Keratinocyte (primary cell): ENCODE measurements at places on chromosomes 7 and 10.

GRCh38 chr7:157293413-157293788 lies 43.4 kb upstream of the DNAJB6 start:
- peak; percentile 74 for DNase-seq

- DNase-seq = no peak
Measured at GRCh38 chr7:150784954-150785353, 15.2 kb downstream of the TMEM176B start.

GRCh38 chr7:77529279-77529678 lies 7.8 kb upstream of the PTPN12 start:
- DNase-seq = no peak

GRCh38 chr7:130423501-130424037 lies 17.2 kb downstream of the CEP41 start:
- DNase-seq = no peak

GRCh38 chr10:100100651-100101184 lies 19.0 kb upstream of the CPN1 start:
- DNase-seq = no peak

- peak; percentile 74 for DNase-seq
Measured at GRCh38 chr7:110922906-110923305, 168.0 kb upstream of the LRRN3 start.

GRCh38 chr10:120017733-120018417 lies 125.3 kb downstream of the SEC23IP start:
- DNase-seq = no peak

DNA sequence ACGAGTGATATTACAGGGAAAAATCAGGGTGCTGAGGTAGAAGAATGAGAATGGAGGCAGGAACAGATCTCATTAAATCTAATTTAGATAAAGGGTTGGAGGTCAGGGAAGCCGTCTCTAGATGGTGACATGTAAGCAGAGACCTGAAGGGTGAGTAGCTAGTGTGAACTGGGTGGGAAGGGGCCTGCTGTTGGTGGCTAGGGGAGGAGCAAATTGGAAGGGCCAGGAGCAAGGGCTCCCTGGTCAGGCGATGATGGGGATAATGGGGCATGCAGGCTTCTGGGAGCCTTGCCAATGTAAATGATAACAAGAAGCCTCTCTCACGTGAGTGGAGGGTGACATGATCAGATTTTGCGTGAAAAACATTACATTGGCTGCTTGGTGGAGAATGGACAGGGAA lies 76.3 kb downstream of the WDFY4 start:
- no peak for DNase-seq

- no peak for DNase-seq
Measured at GRCh38 chr10:45071043-45071813, 70.5 kb downstream of the ZNF22 start.

- DNase-seq = no peak
Measured at GRCh38 chr7:5296015-5296610, 13.4 kb downstream of the SLC29A4 start.

- DNase-seq = no peak
Measured at GRCh38 chr7:47405921-47406800, 175.8 kb downstream of the TNS3 start.

- no peak for DNase-seq
Measured at GRCh38 chr7:159004411-159004810, 140.3 kb downstream of the VIPR2 start.

DNA sequence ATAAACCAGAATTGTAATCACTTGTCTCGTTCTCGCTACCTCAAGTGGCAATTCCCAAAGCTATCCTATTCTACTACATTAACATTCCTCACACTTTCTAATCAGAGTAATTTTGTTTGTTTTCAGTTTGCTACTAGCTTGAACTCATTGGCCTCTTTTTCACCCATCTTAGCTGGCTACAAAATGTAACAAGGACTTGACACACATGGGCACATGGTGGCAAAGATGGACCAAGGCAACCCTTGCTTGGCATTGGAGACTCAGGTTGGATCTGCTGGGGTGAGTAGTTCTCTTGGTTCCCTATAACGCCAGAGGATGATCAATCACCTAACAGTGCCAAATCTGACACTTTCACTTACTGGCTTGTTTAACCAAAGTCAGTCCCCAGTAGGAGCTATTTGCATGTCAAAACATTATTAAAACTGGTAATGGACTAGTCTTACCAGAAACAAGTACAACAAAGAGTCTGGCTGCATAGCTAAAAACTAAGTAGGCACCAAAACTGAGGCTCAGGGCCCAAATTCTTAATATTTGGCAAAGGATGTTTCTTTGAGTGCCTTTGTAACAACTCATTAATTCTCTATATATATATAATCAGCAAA lies 1.9 kb downstream of the USP6NL start:
- no peak for DNase-seq

- DNase-seq = no peak
Measured at GRCh38 chr10:78863140-78863905, 205.4 kb upstream of the ZMIZ1 start.

DNA sequence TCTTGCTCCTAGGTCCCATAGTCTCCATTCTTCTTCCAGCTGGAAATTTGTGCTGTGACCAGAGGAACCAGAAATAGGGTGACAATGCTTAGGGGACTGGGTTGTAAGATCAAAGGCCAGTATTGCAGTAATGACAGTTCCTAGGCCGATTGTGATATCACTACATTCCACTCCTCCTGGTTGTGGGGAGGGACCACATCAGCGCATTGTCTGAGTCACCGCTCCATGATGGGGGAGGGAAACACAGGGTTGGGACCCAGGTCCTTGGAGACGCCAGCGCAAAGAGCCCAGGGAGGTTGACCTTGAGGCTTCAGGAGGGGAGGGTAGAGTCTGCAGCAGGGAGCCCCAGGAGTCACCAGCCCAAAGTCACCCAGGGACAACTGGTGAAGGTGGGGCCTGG lies 20.8 kb upstream of the GGCT start:
- DNase-seq = no peak

- no peak for DNase-seq
Measured at GRCh38 chr10:119412244-119413092, 130.1 kb downstream of the RGS10 start.

DNA sequence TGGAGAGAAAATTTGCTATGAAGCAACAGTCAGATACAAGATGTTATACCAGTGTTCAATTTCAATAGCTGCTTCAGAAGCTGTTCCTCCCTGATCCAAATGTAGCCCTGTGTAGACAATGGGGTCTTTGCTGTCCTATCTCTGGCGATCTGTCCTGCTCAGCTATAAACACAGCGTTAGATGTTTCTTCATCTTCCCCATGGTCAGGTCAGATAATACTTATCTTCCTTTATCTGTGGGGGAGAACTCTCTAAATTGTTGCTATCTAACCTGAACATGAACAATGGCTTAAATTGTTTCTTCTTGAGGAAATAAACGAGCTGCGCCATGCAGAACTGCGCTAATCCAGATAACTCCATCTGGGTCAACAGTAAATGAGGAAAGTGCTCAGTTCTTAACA lies 15.6 kb upstream of the KIAA1217 start:
- DNase-seq = no peak

GRCh38 chr7:26653430-26654399 lies 210.7 kb downstream of the SKAP2 start:
- no peak for DNase-seq

GRCh38 chr7:143369678-143370651 lies 7.5 kb upstream of the FAM131B start:
- no peak for DNase-seq

- no peak for DNase-seq
Measured at GRCh38 chr7:94059746-94060145, 55.6 kb upstream of the BET1 start.

DNA sequence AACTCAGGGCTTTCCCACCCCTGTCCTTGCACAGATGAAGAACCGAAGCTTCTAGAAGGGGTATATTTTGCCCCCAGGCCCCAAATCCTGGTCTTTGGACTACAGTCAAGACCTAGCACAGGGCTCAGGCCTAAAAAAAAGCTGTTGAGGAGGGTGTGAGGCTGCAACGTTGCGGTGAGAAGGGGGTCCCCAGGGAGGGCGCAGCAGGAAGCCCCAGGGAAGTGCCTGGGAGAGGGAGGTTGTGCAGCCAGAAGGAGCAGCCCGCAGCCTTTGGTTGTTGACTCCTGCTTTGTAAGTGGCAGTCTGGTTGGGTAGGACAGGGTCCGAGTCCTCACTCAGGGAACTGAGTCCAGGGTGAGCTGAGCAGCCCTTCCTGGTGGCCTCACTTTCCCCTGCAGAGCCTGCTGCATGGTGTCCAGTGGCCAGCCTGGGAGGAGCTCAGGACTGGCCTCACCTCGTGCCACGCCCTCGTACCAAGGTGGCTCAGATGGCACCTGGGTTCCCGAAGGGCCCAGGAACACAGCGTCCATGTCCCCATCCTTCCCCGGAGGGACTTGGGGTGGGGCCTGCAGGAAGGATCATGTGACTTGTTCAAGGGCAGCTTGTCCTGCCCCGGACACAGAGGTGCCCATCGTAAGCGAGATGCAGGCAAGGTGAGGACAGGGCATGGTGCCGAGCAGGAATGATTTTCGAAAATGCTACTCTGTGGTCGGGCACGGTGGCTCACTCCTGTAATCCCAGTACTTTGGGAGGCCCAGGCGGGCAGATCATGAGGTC lies 166.4 kb upstream of the TNRC18 start:
- no peak for DNase-seq

GRCh38 chr7:112009081-112009480 lies 197.1 kb downstream of the DOCK4 start:
- no peak for DNase-seq

DNA sequence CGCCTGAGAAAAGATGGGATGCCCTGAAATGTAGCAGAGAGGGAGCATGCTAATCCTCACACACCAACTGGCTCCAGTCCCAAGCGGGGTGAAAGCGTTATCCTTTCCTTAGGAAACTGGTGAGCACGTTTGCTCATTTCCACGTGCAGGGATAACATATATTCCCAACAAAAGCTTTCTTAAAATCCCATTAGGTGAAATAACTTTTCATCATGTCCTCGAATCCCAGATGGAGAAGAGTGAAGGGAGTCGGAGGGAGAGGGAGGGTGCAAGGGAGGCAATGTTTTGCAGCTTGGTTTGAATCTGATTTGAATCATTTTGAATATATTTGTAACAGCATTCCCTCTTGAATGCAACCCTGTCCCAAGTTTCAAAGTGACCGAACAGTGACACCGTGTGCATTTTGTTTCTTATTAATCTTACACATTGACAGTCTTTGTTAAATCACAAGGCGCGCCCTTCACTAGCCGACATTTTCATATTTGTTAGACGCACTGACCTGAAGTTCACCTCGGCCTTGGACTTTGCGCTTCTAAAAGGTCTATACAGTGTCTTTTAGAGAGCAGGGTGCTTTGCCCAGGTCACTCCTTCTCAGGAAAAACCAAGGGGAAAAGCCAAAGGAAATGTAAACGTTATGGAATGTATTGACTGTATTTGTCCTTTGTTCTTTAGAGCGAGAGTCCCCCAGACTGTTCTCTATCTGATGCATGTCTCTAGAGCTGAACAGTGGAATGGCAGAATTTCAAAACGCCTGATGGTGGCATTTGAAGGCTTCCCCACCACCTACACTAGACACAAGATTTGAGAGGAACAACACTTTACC lies 3.1 kb upstream of the HOXA4 start:
- DNase-seq = no peak

DNA sequence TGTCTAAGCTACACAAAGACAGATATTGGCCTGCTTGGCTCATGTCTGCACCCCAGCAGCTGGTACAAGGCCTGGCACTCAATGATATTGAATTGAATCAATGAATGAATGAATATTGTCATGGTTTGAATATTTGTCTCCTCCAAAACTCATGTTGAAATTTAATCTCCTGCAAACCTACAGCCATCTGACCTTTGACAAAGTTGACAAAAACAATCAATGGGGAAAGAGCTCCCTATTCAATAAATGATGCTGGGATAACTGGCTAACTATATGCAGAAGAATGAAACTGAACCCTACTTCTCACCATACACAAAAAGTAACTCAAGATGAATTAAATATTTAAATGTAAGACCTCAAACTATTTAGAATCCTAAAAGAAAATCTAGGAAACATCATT lies 144.7 kb downstream of the CYP26A1 start:
- DNase-seq = no peak

GRCh38 chr10:100790761-100791208 lies 45.4 kb downstream of the PAX2 start:
- no peak for DNase-seq

GRCh38 chr10:98172073-98172472 lies 37.6 kb downstream of the R3HCC1L start:
- no peak for DNase-seq

DNA sequence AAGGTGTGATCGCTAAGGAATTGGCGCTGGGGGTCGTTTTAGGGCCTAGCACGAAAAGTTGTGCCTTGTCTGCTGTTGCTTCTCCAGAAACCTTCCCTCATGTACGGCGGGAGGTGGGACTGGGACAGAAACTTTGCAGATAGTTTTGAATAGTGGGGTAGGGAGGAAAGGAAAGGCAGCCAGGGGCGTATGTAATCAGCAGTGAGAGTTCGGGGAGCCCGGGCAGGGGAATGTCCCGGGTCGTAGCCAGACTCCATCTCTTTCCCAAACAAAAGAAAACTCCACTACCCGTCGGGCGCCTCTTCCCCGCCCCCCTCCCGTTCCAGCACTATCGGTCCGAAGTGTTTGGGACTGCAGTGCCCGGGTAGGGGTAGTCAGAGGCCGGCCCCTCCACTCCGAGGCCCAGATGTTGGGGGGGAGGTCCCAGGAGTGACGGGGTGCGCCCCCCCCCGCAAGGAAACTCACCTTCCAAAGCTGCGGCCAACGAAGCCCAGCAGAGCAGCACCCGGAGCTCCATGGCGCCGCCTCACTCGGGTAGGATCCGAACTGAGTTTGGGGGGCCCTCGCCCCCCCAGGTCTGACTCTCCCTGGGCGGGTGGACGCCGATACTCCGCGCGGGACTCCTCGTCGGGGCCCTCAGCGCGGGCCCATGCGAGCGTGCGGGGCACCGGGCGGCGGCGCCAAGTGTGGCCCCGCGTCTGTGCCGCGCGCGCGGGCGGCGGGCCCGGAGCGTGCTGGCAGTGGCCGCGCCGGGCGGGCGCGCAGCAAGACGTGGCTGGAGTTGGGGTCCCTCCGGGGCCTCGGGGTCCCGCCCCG lies 601 bp downstream of the EPHB4 start:
- DNase-seq = no peak

DNA sequence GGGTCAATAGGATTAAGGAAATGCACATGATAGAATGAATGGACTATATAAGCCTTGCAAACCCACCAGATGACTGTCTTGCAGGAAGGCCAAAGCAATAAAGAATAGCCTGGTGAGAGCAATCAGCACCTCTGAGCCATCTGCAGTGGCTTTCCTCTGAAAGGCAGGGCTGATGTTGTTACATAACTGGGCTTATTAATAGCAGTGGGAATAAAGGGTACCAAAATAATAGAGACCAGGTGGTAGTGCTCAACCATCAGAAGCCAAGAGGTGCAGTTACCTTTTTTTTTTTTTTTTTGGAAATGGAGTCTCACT lies 16.8 kb upstream of the VPS26A start:
- no peak for DNase-seq
